ENCODE measurements at places on chromosomes 4 and X. TPM values are rescaled to one million over a fixed set of nuclear protein-coding genes. Genes with fewer than 3 reads are reported as not detected.

GRCh38 chr4:102616636-102617035, 115.5 kb downstream of the NFKB1 start:
- no peak for DNase-seq

GRCh38 chrX:55593296-55593695, 29.9 kb upstream of the FOXR2 start:
- DNase-seq, result no peak

- no peak for DNase-seq
These were observed 1.2 kb upstream of the N4BP2 start for GRCh38 chr4:40055511-40055862.

DNA sequence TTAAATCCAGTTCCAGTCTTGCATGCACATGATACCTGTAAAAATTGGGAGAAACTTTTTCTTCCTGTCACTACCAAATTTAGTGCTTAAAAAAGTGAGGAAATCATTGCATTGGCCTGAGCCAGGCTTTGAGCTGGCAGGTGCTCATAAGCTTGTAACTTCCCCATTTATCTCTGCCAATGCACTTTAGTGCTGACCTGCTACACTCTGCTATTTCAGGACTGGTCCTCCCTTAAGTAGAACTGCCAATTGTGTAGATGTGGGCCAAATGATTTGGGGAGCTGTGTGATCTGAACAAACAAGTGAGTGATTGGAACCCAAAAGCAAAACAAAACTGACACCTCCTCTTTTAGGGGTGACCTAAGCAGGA, 51.8 kb downstream of the ZNF827 start:
- no peak for DNase-seq

- DNase-seq, result no peak
These were observed 1684.8 kb upstream of the TENM3 start for GRCh38 chr4:180558427-180558826.

Gene DCAF12L2
- not detected for total RNA-seq

- peak; percentile 15 for DNase-seq
These were observed 26.4 kb upstream of the LRCH2 start for GRCh38 chrX:115260330-115260729.

- no peak for DNase-seq
These were observed 168.8 kb downstream of the RELL1 start for GRCh38 chr4:37517326-37517725.

DNA sequence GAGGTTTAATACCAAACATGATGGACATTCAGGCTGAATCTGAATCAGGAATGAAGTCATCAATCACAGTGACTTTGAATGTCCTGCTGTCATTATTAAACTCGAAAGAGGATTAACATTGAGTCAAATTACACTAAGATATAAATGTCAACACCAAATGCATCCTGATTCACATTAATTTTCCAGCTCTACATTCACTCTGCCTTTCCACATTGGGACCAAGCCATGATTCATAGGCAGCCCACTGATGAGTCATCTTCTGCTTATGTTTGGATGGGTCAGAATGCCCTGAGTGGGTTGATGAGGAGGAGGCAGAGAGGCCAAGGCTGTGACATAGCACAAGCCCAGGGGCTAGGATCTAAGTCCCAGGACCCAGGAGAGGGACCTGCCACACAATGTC, 247.6 kb upstream of the RPS6KA3 start:
- peak; percentile 88 for DNase-seq

GRCh38 chr4:95077864-95078263, 320.1 kb downstream of the BMPR1B start:
- DNase-seq, result peak; percentile 27

- no peak for DNase-seq
These were observed 26.4 kb downstream of the CASP6 start for GRCh38 chr4:109676886-109677285.

- DNase-seq, result peak; percentile 20
These were observed 30.3 kb downstream of the UCHL1 start for GRCh38 chr4:41287005-41287404.

DNA sequence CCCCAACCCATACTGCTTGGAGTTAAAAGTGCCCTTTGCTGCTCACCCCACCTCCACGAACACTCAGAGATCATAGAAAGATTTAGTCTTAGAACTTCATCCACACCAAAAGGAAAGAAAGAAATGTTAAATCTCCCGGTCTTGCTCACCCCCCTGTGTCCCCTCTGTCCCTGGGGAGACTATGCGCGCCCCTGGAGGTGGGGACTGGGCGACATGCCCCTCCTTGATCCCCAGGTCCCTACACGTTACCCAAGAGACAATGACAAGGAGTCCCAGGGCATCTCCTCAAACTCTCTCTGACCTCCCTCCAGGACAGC, 620 bp downstream of the ITM2A start:
- no peak for DNase-seq

GRCh38 chr4:147678106-147678505, 5.9 kb downstream of the PRMT9 start:
- DNase-seq, result no peak

DNA sequence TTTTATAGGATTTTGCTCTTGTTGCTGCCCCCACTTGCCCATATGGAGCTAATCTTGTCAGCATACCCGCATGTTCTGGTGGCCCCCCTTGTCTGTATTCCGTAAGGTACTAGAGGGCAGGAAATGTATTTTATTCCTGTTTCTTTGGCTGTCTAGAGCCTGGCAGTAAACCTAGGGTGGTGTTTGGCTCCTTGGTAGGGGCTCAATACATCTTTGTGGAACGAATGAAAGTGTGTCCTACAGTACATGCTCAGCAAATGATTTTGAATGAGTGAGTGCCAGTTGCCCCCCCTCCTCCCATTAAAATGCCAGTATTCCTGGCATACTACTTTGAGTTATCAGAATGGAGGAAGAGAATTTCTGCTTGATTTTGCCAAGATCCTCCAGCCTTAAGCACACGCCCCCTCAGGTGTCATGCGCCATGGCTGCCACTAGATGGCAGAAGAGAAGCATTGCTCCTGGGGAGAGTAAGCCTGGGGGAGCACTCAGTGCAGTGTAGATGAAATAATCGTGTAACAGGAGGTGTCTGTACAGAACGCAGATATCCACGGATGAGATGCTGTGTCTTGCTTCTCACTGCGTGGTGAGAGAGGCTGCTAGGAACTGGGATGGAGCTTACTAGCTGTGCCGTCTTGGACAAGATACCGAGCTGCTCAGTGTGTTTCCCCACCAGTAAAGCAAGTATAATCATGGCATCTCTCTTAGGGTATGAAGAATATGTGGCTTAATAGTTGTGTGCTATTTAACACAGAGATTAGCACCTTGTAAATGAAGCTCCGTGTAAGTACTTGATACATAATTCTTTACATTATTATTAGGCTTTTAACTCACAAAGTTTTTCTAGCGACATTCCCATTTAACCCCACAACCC, 17.2 kb upstream of the RNF212 start:
- peak; percentile 60 for DNase-seq

GRCh38 chrX:24979081-24979480, 36.7 kb downstream of the ARX start:
- DNase-seq, result no peak

DNA sequence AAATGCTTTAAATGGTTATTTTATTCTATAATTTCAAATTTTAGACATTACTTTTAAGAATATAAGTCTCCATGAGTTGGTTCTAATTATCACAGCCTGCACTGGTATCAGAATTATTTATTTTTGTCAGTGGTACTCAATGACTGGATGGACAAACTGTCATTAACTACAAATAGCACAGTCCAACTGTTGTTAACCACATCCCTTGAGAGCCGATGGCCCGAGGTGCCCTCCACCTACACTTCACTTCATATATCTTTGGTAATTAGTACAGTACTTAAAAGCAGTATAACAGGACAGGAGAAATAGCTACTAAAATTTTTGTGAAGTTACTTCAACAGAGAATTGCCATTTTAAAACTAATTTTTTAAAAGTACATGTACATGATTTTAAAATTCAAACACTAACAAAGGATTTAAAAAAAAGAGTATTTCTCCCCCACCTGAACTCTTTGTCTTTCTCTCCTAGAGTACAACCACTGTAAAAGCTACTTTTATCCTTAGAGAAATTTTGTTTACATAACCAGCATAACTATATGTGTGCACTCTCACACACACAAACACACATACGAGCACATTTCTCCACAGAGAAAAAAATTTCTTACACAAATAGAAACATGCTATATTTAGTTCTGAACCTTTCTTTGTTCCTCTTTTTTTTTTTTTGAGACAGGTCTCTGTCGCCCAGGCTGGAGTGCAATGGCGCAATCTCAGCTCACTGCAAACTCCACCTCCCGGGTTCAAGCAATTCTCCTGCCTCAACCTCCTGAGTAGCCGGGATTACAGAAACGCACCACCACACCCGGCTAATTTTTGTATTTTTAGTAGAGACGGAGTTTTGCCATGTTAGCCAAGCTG, 6.5 kb downstream of the TIFA start:
- peak; percentile 24 for DNase-seq

DNA sequence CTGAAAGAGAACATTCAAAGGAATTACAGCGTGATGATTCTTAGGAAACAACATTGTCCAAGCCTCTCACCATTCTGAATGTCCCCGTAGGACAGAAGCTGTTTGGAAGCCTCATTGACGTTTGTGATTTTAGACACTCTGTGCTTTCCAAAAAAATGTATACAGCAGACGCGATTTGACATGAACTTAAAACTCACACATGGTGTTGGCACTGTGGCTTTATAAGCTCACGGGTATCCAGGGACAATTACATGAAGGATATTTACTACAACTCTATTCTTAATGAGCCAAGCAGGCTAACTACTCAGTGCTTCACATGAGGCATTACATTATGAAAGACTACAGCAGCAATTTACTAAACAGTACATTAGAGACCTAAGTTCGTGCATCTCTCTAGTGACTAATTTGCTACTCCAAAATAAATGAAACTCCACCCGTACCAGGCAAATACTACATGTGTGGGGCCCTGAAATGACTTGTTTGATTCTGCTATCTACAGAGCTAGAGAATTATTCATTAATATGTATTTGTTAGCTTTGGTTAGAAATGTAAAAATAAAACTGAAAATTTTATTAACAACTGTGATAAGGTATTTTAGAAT, 620.7 kb downstream of the SPRY1 start:
- DNase-seq, result no peak

- no peak for DNase-seq
These were observed 720 bp upstream of the STK26 start for GRCh38 chrX:132022198-132022966.

Gene SNX25
- 29.0 TPM for total RNA-seq

- no peak for DNase-seq
These were observed 22.8 kb downstream of the GPRIN3 start for GRCh38 chr4:89284828-89285227.

Gene KLHL8
- total RNA-seq, result 15.7 TPM

GRCh38 chr4:180219080-180219479, 2024.1 kb upstream of the TENM3 start:
- no peak for DNase-seq

Gene FAM47E
- 1.0 TPM for total RNA-seq

DNA sequence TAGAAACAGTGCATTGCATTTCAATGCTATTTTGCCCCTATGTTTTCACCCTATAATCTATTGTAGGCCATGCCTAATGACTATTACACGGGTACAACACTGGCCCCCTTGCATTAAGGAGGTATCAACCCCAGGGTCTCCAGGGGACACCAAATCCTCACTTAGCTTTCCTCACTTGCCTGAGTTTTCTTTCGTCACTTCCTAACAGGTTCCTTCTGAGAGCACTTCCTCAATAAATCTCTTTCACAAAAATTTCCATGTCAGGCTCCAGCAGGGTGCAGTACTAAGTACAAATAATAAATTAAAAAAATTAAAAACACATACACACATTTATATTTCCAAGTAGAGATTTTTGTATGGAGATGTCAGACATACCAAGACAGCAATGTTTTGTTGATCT, 165.0 kb downstream of the RBM46 start:
- DNase-seq, result no peak

- DNase-seq, result peak; percentile 77
These were observed 48.2 kb downstream of the TMEM156 start for GRCh38 chr4:38983787-38984598.

Gene XAGE2
- not detected for total RNA-seq

DNA sequence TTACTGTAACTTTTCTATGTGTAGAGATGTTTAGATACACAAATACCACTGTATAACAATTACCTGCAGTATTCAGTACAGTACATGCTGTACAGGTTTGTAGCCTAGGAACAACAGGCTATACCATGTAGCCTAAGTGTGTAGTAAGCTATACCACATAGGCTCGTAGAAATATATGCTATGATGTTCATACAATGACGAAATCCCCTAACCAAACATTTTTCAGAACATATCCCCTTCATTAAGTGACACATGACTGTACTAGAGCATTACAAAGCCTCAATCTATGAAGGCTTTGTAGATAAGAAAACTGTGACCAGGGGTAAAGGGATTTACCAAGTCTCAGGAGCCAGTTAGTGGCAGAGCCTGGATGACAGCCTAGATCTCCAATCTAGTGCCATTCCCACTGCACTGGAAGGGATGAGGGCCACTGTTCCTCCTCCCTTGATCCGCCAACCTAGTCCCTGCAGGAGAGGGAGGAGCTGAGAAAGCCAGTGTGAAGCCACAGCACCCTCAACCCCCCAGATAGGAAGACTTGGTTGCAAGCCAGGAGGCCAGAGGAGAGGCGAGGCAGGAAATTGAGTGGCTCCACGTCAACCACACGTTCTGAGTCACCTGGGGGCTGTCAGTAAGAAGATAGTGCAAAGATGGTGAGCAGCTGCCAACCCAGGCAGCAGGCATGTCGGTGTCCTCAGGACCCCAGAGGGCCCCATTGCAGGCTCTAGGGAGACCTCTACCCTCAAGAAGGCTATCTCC, 227.7 kb downstream of the BCOR start:
- DNase-seq, result peak; percentile 72

Gene LGI2
- total RNA-seq, result under 0.01 TPM

DNA sequence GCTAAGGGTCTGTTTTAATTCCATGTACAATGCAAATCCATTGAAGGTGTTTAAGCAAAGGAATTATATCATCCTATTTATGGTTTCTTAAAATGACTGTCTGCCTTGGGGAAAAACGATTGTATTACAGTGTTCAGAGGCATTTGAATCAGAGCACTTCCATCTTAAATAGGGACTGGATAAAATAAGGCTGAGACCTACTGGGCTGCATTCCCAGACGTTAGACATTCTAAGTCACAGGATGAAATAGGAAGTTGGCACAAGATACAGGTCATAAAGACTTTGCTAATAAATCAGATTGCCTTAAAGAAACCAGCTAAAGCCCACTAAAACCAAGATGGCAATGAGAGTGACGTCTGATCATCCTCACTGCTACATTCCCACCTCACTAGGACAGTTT, 1167.2 kb upstream of the PABPC4L start:
- peak; percentile 7 for DNase-seq

- no peak for DNase-seq
These were observed 97.2 kb downstream of the CPZ start for GRCh38 chr4:8689741-8690140.

Gene TKTL2
- total RNA-seq, result not detected

DNA sequence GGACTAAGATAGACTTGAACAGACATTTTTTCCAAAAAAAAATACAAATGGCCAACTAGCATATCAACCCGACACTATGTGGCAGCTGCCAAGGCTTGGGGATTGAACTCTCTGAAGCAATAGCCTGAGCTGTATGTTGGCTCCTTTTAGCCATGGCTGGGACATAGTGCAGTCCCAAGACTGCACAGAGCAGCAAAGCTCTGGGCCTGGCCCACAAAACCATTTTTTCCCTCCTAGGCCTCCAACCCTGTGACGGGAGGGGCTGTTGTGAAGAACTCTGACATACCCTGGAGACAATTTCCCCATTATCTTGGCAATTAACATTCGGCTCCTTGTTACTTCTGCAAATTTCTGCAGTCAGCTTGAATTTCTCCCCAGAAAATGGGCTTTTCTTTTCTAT, 50.1 kb downstream of the CISD2 start:
- no peak for DNase-seq

Gene CSAG2
- total RNA-seq, result not detected

Gene SLC10A3
- 15.2 TPM for total RNA-seq

All from fibroblast of lung (primary cell).